ENCODE measurements at places on chromosomes 2 and 18. TPM values are rescaled to one million over a fixed set of nuclear protein-coding genes. Genes with fewer than 3 reads are reported as not detected.

Gene GPR35
- 8.9 TPM for total RNA-seq

Gene CMPK2
- 3.4 TPM for total RNA-seq

Gene LCT
- total RNA-seq: 0.36 TPM

Gene RFTN2
- total RNA-seq: 0.22 TPM

Gene CCDC141
- total RNA-seq: 27.0 TPM

Gene ERICH2
- not detected for total RNA-seq

Gene C2orf66
- total RNA-seq: not detected

Gene SLC14A1
- total RNA-seq: 4.1 TPM

Gene TMEM17
- total RNA-seq: not detected

Gene SOX11
- not detected for total RNA-seq

Gene KCNJ13
- total RNA-seq: not detected

Gene TUBA4B
- not detected for total RNA-seq

Gene CDK15
- total RNA-seq: not detected

Gene C1QL2
- total RNA-seq: not detected

Gene NMUR1
- total RNA-seq: 0.10 TPM

Gene ATL2
- total RNA-seq: 71.8 TPM

Gene KCNG2
- not detected for total RNA-seq

Gene TTR
- not detected for total RNA-seq

Gene AGXT
- not detected for total RNA-seq

Gene SUPT7L
- 52.0 TPM for total RNA-seq

Gene RAB1A
- total RNA-seq: 51.8 TPM

Gene IGFBP2
- not detected for total RNA-seq

Gene ERBB4
- not detected for total RNA-seq

Gene KIF5C
- 8.0 TPM for total RNA-seq

Gene NCKAP5
- total RNA-seq: not detected

Data from naive thymus-derived CD8-positive, alpha-beta T cell (primary cell).